ENCODE measurements at places on chromosomes 7 and 10.

- DNase-seq: no peak
These were observed 191.3 kb upstream of the KAT6B start for GRCh38 chr10:74634995-74635536.

DNA sequence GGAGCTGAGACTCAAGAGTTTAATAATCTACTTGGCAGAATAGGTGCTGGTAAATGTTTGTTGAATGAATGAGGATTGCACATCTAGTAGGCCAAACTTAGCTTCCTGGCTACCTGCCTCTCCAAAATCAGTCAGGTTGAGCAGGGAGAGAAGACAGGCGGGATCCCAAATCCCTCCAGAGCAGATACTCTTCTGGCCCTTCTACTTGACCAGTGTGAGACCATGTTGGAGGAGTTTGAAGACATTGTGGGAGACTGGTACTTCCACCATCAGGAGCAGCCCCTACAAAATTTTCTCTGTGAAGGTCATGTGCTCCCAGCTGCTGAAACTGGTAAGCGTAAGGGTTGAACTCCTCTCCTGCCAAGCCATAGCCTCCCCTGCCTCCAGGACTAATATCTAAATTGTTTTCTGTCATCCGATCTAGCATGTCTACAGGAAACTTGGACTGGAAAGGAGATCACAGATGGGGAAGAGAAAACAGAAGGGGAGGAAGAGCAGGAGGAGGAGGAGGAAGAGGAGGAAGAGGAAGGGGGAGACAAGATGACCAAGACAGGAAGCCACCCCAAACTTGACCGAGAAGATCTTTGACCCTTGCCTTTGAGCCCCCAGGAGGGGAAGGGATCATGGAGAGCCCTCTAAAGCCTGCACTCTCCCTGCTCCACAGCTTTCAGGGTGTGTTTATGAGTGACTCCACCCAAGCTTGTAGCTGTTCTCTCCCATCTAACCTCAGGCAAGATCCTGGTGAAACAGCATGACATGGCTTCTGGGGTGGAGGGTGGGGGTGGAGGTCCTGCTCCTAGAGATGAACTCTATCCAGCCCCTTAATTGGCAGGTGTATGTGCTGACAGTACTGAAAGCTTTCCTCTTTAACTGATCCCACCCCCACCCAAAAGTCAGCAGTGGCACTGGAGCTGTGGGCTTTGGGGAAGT, 2.2 kb upstream of the MBLAC1 start:
- no peak for DNase-seq

DNA sequence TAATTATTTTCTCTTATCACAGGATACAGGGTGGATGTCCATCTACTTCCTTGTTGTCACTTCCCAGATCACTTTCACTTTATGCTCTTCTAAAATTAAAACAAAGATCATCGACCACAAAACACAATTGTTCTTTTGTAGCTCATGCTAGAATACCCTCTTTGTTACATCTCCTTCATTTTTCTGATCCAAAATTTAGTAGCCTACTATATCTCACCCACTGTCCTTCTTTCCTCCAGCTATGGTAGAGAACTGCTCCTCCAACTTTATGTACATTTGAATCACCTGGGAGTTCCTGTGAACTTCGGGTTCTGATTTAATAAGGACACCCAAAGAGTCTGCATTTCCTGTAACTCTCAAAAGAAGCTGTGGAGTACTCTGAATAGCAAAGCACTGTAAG, 1.2 kb upstream of the AHR start:
- no peak for DNase-seq

GRCh38 chr10:73585327-73585726, 5.8 kb downstream of the USP54 start:
- no peak for DNase-seq

GRCh38 chr7:27746978-27747377, 7.0 kb downstream of the TAX1BP1 start:
- DNase-seq: no peak

DNA sequence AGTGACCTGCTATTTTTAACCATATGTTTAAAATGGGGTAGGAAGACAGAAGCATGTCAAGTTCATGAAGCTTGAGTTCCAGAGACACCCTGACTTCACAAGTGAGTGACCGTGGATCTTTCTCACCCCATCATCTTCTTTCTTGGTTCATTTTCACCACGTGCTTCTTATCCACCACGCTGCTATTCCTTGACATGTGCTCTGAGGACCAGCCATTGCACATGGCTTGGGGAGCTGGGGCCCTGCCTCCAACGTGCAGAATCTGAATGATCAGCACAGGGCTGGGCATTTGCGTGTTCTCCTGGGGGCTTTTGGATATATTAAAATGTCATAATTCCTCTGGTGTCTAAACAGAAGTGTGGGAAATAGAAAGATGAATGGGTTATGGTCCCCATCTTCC, 25.0 kb upstream of the GTPBP4 start:
- no peak for DNase-seq

DNA sequence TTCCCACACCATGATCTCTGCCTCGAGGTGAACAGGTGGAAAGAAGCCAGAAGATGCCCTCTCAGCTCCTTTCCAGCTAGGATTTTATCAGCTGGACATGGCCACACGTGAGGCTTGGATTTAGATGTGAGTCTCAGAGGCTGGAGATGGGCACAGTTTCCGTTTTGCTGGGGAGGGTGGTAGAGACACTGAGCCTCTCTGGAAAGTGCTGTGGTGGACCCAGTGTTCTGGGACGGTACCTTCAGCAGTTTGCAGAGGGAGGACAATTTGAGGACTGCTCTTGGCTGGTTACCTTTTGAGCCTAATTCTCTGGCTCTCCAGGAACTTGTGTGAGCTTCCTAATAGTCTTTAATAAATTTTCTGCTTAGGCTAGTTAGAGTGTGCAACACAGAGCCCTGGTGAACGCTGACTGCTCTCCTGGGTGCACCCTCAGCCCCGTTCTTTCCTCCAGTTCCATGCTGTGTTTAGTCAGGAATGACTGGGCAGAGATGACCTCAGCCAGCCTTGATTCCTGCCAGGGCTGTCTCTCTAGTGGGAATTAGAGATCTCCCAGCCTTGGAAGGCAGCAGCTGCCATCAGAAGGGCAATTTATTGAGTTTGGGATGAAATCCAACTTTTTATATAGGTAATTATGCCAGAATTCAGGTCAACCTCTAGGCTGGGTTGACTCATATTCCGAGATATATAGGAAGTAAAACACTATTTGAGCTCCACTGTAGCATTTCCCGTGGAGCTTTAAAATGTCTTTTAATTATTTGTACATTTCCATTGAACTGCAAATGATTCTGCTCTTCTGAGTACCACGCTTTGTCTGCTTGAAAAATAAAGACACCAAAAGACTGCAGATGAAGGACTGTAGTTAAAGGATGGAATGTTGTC, 103.9 kb downstream of the GATA3 start:
- DNase-seq: no peak

- DNase-seq: no peak
These were observed 50.8 kb upstream of the IFRD1 start for GRCh38 chr7:112399501-112399900.

DNA sequence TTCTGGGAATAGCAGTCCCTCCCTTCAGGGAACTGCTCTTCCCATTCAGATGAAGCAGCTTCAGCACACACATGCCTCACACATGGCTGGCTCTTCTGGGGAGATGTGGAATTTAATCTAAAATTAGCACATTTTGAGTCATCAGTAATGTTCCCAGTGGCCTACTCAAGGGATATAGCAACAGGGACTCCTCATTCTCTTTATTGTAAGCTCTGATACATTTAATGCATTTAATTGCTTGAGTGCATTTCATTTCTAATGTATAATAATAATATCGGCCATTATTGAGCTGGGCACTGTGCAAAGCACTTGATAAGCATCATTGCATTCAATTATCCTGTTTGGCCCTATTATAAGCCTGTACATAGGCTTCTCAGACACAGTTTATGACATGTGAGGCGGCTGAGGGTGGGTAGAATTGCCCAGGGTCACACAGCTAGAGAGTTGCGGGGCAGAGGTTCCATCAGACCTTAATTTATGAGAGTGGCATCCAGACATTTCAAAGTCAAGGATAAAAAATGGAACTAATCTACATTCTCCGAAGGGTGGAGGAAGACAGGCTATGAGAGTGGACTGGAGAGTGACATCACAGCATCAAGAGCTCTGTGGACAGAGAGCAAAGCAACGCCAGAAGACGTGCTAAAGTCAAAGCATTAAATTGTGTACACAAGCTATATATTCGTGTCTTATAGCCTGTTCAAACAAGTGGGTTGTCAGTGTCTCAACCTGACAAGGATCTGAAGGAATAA, 76.8 kb downstream of the LANCL2 start:
- DNase-seq: no peak

GRCh38 chr7:48964074-48964473, 39.7 kb downstream of the CDC14C start:
- no peak for DNase-seq

DNA sequence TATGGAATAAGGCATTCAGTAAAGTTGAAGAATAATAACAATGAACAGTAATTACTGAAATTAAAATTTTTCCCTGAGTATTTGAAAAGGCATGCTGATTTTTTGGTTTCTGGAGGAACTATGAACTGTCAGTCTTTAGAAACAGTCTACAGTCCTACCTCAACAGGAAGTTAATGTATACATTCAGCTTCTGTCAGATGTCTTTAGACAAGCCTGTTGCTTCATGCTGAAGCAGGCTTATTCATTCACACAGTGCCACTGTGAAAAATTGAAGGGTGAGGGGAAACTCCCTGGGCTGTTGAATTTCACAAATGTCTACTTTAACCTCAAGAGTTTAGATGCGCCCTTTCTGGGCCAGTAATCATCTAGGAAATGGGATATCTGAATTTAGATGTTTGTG, 3.5 kb downstream of the NRF1 start:
- no peak for DNase-seq

GRCh38 chr7:154566877-154567276, 436.0 kb downstream of the PAXIP1 start:
- DNase-seq: no peak

GRCh38 chr7:150799156-150799555, 1.0 kb downstream of the TMEM176B start:
- DNase-seq: no peak

GRCh38 chr7:151705636-151706276, 171.2 kb downstream of the PRKAG2 start:
- DNase-seq: no peak

DNA sequence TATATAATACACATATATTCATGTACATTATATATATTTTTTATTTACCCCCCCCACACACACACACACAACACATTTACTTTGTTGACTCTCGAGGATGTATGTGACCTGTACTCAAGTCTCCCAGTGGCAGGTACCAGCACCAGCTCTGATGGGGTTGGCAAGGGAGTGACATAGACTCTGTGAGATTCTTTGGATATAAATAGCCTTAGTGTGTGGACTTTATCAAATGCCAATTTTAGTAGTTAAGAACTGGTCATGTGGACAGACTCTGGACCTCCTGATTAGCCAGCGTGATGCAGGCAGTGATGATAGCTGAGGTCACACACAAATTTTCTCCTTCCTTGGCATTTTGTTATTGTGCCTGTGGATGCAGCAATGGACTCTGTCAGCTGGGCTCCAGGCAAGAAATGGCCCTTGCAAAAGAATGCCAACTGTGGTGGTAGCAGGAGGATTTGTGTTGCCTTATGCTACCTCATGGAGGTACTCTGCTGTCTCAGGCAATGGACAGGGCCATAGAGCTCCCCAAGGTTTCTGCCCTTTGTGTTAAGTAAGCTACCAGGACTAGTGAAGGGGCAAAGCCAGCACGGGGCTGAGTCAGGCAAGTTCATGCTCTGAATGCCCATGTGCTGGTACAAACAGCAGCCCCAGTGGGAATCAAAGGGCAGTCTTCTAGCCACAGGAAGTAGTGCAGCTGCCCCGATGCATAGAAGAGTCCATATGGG, 224.6 kb upstream of the ZWINT start:
- DNase-seq: no peak

GRCh38 chr10:43971981-43972380, 323.3 kb upstream of the ZNF32 start:
- no peak for DNase-seq

DNA sequence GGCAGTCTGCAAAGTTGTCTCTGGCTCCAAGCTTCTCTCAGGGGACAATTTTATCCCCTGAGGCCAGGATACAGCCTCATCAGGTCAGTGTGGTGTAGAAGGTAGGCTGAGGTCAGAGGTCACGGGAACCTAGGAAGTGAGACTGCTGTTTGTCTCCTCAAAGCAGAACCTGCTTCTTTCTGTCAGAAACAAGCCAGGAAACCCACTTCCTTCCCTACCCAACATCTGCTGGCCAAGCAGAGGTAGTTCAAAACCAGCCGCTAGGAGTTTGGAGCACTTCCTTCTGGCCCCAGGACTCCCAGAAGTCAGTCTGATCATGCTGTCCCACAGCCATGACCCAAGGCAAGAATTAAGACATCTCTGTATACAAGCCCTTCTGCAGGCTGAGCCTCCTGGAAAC, 12.2 kb downstream of the CLRN3 start:
- DNase-seq: no peak

GRCh38 chr7:81013083-81013817, 94.4 kb upstream of the SEMA3C start:
- no peak for DNase-seq

DNA sequence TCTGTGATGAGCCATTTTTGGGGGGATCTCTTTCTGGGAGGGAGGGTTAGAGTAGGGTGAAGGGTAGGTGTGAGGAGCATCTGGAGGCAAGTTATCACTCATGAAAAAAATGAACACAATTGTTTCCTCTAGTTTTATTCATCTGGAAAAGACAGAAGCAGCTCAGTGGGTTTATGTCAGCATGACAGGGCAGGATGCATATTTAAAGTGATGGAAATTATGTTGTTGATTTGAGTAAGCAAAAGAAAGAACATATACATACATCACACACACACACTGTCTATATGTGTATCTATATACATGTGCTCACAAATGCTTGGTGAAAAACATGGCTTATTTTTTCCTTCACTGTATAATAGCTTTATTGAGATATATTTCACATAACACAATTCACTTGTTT, 114.2 kb downstream of the ADCY1 start:
- no peak for DNase-seq

GRCh38 chr7:22357311-22358175, 589 bp upstream of the RAPGEF5 start:
- DNase-seq: no peak

- no peak for DNase-seq
These were observed 527 bp downstream of the HOXA1 start for GRCh38 chr7:27095050-27095896.

DNA sequence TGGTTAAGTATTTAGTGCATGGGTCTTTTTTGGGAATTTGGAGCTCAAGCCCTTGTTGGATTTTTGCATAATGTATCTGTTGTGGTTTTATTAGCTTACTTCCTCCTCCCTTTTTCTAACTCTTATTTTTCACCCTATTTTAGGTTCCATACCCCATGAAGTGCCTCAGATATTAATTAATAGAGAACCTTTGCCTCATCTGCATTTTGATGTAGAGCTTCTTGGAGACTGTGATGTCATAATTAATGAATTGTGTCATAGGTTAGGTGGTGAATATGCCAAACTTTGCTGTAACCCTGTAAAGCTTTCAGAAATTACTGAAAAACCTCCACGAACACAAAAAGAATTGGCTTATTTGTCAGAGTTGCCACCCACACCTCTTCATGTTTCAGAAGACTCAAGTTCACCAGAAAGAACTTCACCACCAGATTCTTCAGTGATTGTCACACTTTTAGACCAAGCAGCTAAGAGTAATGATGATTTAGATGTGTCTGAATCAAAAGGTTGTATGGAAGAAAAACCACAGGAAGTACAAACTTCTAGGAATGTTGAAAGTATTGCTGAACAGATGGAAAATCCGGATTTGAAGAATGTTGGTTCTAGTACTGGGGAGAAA, 28.0 kb downstream of the SIRT1 start:
- no peak for DNase-seq

GRCh38 chr7:156999958-157000726, 10.3 kb downstream of the MNX1 start:
- no peak for DNase-seq

All from GM12892 (cell line).